AG04449 (cell line): ENCODE measurements at places on chromosomes 5 and 9.
A peak's percentile ranks its signal among the peaks of the same experiment; 100 is the strongest.

DNA sequence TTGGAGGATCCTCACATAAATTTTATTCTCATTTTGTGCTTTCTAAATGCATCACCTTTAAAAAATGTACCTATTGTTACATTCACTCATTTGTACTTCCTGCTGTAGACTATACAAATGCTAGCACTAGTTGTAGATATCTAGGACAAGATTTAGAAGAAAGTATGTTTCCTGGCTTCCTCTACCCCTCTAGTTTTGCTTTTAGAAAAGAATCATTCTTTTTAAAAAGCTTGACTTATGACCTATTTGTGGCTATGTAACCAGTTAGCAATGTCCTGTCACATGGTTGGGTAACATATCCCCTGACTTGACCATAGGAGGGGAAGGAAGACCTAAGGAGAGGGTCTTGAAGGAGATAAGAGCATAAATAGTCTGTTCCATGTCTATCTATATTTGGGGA is 13.3 kb downstream of the CAMK4 start:
- DNase-seq: no peak

DNA sequence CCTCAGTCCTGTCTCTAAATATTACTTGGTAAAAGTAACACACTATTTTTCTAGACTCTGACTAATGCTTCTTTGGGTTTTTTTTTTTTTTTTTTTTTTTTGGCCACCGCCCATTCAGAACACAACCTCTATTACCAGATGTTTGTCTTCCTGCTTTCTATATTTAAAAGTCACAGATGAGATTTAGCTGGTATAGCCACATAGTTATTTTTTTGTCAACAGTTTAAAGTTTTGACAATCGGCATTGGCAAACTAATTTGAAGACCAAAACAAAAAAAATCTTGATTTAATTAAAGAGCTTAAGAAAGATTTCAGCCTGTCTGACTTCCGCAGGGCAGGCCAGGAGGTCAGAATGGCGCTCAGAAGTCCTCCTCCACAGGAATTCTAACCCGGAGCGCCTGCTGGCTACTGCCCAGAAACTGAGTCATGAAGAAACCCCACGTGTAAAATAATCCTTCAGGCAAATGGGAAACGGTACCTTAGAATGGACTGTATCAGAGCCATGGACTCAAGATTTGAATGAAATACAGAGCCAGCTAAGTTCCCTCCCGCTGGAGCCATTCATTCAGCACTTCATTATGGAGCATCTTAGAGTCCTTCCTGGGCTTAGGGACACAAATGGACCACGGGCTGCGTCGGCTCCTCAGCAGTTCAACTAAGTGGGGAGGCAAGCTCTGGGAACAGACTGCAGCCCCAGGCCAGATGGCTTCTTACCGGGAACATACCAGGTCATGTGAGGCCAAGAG is 55.6 kb downstream of the PTPDC1 start:
- peak; percentile 70 for DNase-seq

- DNase-seq: no peak
Observed at GRCh38 chr5:72541501-72542225, 34.5 kb upstream of the ZNF366 start.

DNA sequence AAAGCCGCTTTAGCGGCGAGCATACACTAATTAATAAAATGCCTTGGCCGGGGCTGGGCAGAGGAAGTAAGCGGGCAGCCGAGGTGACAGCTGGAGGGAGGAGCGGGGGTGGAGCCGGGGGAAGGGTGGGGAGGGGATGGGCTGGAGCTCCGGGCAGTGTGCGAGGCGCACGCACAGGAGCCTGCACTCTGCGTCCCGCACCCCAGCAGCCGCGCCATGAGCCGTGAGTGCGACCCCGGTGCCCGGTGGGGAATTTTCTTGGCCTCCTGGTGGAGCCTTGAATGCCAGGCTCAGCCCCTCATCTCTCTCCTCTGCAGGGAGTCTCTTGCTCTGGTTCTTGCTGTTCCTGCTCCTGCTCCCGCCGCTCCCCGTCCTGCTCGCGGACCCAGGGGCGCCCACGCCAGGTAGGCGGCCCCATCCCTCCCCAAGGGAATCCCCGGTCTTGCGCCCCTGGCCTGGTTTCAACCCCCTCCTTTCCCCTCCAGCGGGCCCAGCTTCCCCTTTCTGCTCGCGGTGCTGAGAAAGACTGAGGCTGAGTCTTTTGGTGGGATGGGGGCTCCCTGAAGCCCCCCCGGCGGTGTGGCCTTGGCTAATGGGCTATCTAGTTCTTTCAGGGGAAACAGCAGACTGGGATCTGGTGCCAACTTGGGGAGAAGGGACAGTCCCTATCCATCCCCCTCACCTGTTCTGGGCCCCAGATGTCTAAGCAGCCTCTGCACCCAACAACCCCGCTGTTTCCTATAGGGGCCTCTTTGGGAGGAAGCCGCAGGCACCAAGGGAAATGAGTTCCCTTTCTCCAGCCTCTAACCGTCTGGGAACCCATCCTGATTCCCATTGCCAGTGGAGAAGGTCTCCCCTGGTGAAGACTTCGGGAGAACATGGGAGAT is at the start of gene PTGS1:
Gene PTGS1 (plus strand): TSS at position 156 of the 887 bp plus-strand sequence. CDS start 61 bp downstream, at position 217.
- no peak for DNase-seq

DNA sequence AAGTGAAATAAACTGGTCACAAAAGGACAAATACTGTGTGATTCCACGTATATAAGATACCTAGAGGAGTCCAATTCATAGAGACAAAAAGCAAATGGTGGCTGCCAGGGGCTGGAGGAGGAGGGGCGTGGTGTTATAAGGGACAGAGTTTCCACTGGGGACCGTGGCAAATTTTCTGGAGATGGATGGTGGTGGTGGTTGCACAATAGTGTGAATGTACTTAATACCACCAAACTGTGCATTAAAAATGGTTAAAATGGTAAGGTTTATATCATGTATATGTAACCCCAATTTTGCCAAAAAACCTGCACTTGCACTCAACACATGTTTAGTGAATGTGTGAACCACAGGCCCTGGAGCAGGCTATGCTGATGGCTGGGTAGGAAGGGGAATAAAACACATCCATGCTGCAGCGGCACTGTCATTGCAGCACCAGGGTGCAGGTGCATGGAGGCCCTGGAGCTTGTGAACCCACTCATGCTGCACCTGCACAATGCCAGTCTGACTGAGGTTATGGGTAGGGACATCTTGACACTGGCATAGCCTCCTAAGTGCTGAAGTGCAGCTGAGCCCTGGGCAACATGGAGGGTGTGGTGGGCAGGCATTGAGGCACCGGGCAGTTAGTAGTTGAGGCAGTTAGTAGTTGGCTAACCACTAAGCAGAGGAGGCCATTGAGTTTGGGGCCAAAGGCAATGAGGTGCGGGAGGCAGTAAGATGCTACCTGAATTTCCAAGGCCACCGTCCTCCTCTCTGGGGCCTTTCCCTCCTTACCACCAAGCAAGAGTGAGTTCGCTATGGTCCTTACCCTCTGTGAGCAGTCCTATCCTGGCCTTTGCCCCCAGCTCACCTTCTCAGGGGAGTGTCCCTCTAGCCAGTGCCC is 3.5 kb upstream of the PHF2 start:
- DNase-seq: no peak

DNA sequence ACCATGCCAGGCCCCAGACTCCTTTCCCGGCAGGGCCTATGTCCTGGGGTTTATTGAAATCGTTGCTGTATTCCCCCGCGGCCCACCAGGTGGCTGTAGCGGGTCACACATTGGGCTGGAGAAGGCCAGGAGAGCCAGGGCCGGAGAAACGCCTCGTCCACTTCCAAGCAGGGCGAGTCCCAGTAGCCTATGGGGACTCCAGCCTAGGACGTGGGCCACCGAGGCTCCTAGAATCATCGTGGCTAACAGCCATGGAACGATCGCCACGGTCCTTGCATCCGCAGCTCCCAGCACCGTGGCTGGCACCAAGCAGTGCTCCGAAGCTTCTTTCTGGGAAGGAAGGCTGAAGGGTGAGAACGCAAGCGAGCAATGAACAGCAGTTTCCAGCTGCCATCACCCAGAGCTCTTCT is 87.7 kb downstream of the ENTREP1 start:
- no peak for DNase-seq

GRCh38 chr9:133130685-133131244 is 9.7 kb upstream of the RALGDS start:
- no peak for DNase-seq

GRCh38 chr9:136629001-136629878 is 33.5 kb upstream of the EGFL7 start:
- no peak for DNase-seq

DNA sequence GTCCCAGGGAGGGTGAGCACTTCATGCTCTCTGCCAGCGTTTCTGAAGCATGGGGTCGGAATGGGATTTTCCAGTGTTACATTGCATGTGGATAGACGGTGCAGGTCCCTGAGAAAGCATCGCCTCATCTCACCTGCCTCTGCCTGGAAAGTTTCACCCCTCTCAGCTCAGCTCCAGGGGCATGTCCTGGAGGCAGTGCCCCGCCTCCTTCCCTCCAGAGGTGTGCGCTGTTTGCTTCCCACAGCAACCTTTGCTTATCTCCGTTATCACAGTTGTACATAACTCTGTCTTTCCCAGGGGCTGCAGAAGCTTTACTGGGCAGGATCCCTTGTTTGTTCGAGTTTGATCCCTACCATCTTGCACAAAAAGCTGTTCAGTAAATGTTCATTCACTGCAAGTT is 10.7 kb upstream of the CREBRF start:
- DNase-seq: no peak

GRCh38 chr9:134134949-134135342 is 936 bp upstream of the WDR5 start:
- DNase-seq: no peak

DNA sequence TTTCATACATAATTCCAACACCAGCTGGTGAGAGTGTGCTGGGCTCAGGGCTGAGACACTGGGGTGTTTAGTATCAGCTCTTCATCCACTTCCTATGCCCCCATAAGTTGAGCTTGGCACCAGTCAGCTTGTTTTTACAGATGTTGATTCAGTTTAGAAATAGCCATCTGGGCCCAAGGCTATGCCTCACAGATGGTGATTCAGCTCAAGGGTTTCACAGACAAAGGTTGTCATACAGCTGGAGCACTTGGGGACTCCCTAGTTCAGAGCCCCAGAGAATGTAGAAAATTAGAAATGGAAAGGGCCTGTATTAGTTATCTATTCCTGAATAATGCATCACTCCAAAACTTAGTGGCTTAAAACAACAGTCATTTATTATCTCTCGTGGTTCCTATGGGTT is 10.3 kb upstream of the CRHBP start:
- peak; percentile 29 for DNase-seq

DNA sequence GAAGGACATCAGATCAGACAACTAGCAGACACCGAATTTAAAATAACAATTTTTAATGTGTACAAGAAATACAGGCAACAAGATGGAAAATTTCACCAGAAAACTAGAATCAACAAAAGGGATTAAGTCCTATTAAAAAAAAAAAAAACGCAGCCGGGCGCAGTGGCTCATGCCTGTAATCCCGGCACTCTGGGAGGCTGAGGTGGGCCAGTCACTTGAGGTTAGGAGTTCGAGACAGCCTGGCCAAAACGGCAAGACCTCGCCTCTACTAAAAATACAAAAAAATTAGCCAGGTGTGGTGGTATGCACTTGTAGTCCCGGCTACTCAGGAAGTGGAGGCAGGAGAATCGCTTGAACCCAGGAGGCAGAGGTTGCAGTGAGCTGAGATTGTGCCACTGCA is 64.3 kb upstream of the UBAC1 start:
- DNase-seq: no peak

- no peak for DNase-seq
Observed at GRCh38 chr5:132673939-132674630, at the start of gene IL4. Gene IL4, plus strand, starts transcription at chr5:132673989. Its CDS starts 62 bp downstream, at chr5:132674051.

DNA sequence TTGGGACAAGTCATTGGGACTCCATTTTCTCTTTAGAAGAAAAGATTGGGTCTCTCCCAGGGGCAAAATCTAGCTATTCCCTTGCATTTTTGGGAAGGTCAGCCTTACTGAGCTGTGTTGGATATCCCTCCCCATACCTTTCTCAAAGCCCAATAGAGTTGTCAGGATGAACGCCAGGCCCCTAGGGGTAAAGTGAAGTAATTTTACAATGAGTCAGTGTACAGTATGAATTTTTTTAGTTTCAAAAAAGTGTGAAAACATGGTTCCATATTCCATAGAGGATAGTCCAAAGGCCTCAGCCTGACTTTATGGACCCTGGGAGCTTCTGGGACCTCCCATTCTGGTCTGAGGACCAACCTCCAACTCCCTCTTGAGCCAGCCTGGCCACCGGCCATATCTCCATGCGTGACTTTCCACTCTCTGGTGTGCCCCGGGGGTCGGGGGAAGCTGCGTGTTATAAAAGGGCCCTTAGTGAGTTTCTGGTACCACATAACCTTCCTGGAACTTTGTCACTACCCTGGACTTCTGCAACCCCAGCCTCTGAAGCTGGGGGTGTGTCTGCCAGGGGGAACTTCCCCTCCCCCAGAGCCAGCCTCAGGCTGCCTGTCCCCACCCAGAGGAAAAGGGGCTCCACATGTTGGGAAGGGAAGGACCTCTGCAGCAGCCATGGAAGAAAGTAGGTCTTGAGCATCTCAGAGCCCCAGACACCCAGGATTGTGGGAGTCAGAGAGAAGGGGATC is 52.4 kb upstream of the SYNPO start:
- no peak for DNase-seq

DNA sequence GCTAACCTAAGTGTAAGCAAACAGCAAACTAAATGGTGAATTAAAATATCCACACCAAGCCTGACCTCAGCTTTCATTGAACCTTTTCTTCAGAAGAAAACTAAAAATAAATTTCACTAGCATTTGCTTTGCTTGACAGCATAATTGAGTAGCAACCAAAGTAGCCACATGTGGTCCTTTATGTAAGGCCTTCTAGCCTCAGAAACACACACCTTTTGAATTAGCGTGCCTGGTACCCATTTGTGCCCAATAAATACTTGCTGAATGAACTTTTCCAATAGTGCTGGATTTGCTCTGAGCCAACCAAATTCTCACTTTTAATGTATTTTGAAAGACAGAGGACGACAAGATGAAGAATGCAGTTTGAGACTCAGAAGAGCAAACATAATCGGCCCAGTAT is 2.1 kb upstream of the NIPBL start:
- no peak for DNase-seq

GRCh38 chr9:13002740-13003139 is 227.9 kb downstream of the LURAP1L start:
- no peak for DNase-seq

GRCh38 chr9:129558551-129559505 is 62.1 kb downstream of the C9orf50 start:
- no peak for DNase-seq

- no peak for DNase-seq
Observed at GRCh38 chr9:88994469-88995199, 3.4 kb downstream of the S1PR3 start.

DNA sequence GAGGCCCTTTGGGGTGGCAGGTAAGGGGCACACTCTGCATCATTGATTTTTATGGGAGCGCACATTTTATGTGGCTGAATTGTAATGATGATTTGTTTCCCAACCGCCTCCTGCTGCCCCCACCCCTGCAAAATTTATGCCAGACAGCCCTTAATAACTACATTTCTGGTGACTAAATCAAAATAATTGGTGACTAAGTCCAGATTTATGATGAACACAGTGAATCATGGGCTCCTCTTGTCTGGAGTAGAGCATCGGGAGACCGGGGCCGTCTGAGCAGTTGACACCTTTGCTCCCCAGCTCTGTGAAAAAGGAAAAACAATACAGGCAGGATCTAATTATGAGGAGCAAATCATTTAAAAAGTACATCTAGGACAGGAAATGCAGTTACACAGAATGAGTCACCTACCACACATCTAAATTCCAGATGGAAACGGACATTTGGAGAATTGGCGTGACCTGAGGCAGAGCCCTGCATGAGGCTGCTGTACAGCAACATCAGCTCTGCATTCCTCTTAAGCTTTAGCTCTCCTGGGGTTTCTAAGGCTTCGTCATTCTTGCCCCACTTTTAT is 58.9 kb downstream of the DOCK2 start:
- peak; percentile 98 for DNase-seq
